Fibroblast of lung (primary cell): ENCODE measurements at places on chromosomes 7 and 10.

DNA sequence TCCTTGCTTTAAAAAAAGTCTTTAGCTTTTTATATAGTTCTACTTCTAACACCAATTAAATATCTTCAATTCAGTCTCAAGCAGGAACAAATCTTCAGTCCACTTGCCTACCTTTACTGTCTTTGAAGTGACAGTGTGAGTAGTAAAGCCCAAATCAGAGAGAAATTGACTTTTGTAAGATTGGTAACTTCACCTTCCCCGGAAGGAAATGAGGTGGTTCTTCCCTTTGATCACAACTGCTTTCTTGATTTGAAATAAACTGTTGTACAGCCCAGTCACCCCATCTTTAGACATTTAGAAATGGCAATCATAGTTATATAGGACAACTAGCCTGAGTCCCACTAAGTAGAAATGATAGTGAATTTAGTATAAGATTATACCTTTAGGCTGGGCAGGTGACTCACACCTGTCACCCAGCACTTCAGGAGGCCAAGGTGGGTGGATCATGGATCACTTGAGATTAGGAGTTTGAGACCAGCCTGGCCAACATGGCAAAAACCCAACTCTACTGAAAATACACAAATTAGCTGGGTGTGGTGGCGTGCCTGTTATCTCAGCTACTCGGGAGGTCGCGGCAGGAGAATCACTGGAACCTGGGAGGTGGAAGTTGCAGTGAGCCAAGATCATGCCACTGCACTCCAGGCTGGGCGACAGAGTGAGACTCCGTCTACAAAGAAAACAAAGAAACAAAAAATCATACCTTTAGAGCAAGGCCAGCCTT is 4.7 kb downstream of the FAS start:
- DNase-seq = no peak

DNA sequence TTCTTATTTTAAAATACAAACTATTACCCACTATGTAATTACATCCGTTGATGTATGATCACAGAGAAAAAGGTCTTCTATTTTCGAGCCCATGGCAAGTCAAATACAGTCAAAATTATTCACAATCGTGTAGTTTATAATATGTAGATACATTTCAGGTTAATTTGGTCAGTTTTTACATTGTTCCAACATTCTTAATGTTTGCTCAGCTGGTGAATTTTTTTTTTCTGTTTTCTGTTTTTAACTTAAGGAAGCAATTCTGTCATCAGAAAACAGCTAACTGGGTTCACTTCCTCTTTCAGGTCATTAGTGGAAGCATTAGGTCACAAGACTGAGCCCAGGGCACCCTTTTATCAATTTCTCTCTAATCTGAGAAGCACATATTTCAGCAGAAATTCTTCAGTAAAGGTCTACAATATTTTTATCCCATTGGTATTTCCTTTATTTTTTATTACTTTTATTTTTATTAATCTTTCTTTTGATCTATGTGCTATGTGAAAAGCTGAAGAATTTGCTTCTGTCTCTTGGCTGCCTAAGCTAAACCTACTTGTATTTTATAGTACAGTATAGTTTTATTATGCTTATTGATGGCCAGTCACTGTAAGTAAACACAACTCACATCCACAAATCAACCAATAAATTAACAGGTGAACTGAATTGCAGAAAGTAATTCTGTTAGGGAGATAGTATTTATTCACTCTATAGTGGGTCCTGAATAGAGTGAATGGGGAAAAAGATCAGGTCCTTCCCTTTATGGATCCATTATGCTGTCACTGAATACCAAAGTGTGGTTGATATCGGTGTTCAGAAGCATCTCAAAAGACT is 84.6 kb downstream of the ICA1 start:
- DNase-seq = no peak

- DNase-seq = no peak
Observed at GRCh38 chr7:100496509-100496908, 12.8 kb downstream of the NYAP1 start.

DNA sequence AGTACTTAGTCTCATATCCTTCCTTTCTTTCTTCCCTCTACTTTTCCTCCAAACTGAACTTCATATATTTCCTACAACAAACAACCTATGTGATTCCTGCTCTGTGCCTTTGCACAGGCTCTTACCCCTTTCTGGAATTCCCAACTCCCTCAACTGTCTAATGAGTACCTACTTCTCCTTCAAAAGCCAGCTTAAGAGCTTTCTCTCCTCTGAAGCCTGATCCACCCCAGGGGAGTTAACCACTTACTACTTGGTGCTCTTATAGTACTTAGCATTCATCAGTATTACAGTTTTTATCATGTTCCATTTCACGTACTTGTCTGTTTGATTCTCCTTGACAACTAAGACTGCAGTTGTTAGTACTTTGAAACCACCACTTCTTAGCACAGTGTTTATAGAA is 246.1 kb downstream of the LRRTM3 start:
- no peak for DNase-seq

DNA sequence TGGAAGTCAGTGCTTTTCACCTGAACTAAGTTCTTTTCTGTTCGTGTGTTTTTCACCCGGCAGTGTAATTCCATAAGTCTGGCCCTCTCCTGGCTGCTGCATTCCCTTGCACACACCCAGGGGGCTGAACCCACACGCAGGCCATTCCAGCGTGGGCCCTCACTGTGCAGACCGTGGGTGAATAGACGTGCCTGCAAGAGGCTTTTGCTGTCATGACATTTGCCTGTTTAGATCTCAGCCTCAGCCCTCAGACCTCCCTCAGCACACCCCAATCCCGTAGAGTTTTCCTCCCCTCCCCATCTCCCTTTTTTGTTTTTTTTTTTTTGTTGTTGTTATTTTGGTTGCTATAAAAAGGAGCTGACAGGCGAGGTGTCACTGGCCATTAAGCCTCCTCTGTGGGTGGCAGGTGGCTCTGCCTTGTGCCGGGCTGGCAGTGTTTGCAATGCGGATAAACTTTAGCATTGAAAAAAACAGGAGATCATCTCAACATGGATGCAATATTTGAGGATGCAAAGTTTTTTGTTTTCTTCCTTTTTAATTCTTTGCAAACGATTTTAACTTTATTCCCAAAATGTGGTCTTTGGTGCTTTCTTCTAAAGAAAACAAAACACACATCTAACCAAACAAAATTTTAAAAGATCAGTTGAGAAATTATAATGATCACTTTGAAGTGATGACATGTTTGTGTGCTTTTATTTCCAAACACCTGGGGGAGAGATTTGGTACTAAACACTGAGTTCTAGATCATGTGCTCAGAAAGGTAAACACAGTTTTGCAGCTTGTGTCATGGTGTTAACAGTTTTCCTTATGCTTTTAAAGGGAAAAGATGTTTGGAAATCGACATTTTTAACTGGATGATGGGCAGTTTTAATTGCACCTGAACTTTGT is 58.8 kb downstream of the WDR37 start:
- DNase-seq = no peak

- DNase-seq = peak; percentile 71
Observed at GRCh38 chr10:122051609-122052385, 62.8 kb downstream of the TACC2 start.

DNA sequence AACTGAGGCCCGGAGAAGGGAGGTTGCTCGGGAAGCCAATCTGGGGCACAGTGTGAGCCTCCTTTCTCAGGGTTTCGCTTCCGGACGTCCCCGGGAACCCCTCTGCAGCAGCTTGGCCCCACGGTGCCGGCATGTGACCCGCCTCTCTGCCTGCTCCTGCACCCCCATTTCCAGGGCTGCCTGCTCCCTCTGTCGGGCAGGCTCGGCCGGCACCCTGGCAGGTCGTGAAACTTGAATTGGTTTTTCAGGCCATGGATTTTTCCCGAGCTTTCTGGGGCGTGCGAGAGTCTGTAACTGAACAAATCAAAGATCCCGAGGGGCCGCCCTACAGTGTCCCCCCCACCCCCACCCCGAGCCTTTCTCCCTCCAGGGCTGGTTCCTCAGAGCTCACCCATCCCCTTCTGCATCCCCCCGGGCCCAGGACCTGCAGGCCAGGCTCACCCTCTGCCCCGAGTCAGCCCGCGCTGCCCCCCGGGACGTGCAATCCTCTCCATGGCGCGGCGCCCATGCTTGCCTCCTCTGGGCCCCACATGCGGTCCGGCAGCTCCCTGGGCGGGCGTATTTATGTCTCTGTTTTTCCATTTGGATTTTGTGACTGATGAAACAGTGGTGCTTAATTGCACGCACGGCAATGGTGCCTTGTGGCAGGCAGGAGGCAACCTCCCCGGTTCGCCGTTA is 58.1 kb downstream of the UNCX start:
- DNase-seq = peak; percentile 48

DNA sequence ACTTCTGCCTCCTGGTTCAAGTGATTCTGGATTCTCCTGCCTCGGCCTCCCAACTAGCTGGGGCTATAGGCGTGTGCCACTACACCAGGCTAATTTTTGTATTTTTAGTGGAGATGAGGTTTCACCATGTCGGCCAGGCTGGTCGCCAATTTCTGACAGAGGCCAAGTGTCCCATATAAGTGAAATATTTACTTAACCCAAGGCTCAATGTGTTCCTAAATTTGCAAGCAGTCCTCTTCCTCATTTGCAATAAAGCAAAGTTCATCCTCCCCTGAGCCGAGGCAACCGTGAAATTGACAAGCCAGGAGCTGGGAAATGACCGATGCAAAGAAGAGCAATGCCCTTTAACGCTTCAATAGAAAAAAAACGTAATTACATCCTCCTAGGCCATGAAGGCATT is 347.7 kb downstream of the FRMD4A start:
- no peak for DNase-seq

DNA sequence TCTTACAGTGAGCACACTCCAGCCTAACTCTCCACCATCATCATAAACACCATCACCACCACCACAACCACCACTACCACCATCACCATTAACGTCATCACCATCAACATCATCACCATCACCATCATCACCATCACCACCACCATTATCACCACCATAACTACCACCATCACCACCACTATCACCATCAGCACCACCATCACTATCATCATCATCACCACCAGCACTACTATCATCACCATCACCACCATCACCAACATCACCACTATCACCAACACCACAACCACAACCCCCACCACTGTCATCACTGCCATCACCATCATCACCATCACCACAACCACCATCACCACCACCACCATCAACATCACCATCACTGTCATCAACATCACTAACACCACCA is 279.0 kb upstream of the TCERG1L start:
- no peak for DNase-seq

GRCh38 chr10:59036311-59037017 is 140.0 kb upstream of the PHYHIPL start:
- DNase-seq = no peak

DNA sequence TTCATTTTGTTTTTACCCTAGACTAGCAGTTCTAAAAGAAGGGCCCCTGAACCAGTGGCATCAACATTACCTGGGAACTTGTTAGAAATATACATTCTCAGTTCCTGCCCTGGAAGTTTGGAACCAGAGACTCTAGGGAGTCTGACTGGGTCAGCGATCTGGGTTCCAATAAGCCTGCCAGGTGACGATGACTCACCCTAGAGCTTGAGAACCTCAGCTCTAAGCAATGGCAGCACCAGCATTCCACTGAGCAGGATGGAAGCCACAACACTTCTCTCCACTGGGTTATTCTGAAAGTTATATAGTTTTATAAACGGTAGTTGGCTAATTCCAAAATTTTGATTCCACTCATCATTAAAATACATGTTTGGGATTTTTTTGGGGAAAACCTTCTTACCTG is 97.0 kb upstream of the AMPH start:
- peak; percentile 66 for DNase-seq

GRCh38 chr7:8213381-8213780 is 48.6 kb downstream of the ICA1 start:
- no peak for DNase-seq

GRCh38 chr7:90625562-90625961 is 29.4 kb downstream of the CDK14 start:
- peak; percentile 74 for DNase-seq

GRCh38 chr10:61789031-61789430 is 112.5 kb upstream of the ARID5B start:
- DNase-seq = no peak

DNA sequence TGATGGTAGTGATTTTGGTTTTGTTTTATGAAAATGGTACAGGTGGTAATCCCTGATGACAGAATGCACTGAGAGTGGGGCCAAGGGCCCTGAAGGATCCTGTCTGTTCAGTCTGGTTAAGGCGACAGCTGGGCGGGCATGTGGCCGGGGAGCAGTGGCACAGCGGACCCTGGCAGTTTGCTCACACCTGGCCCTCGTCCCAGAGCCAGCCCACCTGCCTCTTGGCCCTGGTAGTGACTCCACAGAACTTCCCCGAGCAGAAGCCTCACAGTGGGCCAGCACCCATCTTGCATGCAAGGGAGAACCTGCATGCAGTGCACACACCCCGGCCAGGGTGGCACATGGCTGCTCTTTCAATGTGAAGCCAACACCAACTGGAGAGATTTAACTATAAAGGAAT is 82.8 kb downstream of the ALOX5 start:
- no peak for DNase-seq

DNA sequence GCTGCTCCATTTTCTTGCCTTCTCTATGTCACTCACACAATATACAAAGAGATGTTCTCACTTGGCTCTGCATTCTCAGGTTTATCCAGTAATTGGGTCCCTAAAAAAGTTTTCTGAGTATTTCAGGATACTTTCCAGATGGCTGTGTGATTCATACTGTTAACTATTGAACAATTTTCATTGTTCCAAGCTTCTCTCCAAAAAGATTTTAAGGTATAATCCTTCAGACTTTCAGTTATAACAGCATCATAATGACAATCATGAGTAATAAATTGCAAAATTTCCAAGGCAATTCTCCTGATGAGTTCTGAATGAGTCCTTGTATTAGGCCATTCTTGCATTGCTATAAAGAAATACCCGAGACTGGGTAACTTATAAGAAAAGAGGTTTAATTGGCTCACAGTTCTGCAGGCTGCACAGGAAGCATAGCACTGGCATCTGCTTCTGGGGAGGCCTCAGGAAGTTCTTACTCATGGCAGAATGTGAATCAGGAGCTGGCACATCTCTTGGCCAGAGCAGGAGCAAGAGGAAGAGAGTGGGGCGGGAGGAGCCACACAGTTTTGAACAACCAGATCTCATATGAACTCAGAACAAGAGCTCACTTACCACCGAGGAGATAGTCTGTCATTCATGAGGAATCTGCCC is 148.1 kb downstream of the SLC16A9 start:
- DNase-seq = peak; percentile 76

DNA sequence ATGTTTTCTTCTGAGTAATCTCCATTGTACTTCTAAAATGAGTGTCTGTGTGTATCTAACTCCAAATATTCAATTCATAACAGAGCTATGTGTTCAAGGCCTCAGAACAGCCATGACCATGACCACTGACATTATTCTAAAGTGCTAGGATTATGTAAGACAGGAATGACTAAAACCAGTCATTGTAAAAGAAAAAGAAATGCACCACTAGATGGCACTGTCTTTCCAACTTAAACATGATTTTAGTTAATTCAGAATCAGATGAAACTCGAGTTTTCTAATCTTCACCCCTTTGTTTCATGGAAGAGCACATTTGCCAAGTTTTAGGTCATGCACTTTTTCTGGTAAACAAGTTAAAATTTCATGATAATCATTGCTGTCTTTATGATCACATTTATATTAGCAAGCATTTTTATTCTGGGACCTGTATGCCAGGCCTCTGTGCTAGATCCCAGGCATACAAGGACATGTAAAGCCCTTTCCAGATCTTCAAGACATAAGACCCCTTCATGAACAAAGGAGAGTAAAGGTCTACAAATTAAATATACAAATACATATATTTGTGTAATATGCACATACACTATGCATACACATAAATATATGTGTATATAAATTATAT is 26.1 kb upstream of the RSU1 start:
- DNase-seq = peak; percentile 76
